H7 (cell line): ENCODE measurements at places on chromosomes 11 and 22. TPM values are rescaled to one million over a fixed set of nuclear protein-coding genes. Genes with fewer than 3 reads are reported as not detected.
A peak's percentile ranks its signal among the peaks of the same experiment; 100 is the strongest.

Gene CATSPERZ
- total RNA-seq, result 0.38 and 1.00 TPM in 2 replicates

- DNase-seq, result no peak
Measured at GRCh38 chr11:8641332-8641731, 41.1 kb downstream of the TRIM66 start.

Gene BIK
- total RNA-seq, result 2.1 and 3.2 TPM in 2 replicates

Gene ANGPTL5
- total RNA-seq, result not detected in 2 replicates

DNA sequence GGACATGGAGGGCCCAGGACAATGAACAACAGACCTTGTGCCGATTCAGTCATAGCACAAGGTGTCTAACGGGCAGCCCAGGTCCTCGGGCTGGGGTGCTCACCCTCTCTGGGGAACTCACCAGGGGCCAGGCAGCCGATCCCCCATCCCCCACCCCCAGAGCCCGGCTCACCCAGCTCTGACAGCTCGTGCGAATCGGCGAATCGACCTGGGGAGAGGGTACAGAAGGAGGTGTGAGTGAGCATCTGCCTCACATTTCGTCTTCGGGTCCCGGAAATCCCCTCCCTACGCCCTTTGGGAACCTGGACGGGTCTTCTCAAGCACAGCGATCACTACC is 423 bp downstream of the PEX16 start:
- DNase-seq, result peak; percentile 80

DNA sequence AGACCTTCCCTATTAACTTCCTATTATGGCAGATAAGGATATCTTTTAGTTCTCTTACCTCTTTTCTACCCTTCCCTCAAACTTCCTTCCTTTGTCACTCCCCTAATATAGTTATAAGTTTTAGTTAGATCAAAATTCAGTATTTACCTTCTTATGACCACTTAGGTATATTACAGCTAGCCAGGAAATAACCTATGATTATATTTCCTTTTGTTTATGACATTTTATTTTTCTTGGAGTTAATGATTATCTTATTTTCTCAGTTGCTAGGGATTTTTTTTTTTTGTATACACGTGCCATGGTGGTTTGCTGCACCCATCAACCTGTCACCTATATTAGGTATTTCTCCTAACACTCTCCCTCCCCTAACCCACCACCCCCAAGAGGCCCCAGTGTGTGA is 88.2 kb upstream of the ZBED5 start:
- no peak for DNase-seq

GRCh38 chr11:74185695-74186094 is 14.6 kb downstream of the PPME1 start:
- DNase-seq, result no peak

Gene GVQW3
- total RNA-seq, result 4.0 and 5.7 TPM in 2 replicates

- DNase-seq, result no peak
Measured at GRCh38 chr11:106418791-106419190, 341.3 kb downstream of the AASDHPPT start.

Gene TREH
- total RNA-seq, result not detected in 2 replicates

- DNase-seq, result no peak
Measured at GRCh38 chr11:43994196-43994595, 51.8 kb downstream of the C11orf96 start.

Gene ZNF215
- 7.1 and 11.8 TPM in 2 replicates for total RNA-seq

GRCh38 chr11:132312701-132313111 is 942.3 kb downstream of the NTM start:
- peak; percentile 81 for DNase-seq

Gene RIBC2
- 1.9 and 2.2 TPM in 2 replicates for total RNA-seq

- no peak for DNase-seq
Measured at GRCh38 chr11:44855493-44855849, 95.2 kb downstream of the TP53I11 start.

- no peak for DNase-seq
Measured at GRCh38 chr22:42509548-42509947, 10.0 kb downstream of the RRP7A start.

GRCh38 chr22:33272871-33273270 is 214.7 kb upstream of the SYN3 start:
- DNase-seq, result no peak

DNA sequence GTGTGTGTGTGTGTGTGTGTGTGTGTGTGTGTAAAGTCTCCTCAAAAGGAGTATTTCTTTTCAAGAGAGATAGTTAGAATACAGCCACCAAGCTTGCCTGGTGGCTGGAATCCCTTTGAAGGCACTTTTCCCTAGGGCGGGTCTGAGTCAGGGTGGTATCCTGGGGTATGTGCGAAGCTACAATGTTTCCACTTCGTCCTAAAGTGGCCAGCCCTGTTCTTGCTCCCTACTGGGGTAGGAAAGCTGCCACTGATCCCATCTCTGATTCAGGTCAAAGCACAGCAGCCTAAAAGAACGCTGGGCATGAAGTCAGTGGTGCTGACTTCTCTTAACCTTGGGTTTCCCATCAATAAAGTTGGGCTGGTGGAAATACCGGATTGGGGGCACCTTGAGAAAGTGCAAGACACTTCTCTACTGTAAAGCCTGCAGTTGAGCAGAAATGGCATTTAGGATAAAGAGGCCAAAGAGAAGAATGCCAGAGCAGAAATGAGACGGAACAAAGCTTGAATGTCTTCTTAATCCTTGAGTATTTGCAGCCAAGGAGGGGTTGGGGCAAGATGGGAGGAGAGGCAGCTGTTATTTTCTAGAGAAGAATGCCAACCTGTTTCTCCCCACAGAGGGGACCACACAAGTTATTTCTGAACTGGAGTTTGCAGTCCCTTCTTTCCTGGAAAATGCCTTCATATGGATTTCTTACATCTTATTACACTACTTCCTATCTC is 35.3 kb downstream of the ZNRF3 start:
- DNase-seq, result no peak

DNA sequence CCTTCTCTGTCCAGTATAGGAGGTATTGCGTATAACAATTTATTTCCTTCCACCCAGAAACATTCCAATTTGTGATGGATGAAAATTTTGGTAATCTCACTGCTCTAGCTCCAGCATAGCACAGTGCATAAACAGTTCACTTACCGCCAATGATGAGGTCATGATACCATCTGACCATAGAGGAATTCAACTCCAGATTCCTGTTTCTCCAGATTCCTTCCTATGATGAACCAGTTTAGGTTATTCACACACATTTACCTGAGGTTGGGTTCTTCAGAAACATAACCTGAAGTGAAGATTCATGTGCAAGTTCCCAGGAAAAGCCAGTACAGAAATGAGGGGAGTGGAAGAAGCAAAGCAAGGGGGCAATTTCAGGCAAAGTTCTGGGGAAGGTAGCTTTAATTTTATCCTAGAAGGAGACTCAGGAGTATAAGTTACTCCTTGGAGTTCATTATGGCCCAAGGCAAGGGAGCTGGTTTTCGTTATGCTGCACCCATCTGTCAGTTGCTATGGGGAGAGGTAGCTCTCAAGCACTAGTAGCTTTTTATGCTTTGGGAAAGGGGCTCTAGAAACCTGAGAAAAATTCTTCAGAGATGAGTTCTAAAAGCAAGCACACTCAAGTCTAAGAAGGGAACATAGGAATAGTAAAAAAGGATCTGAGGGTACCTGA is 121.6 kb downstream of the CASP12 start:
- DNase-seq, result no peak

DNA sequence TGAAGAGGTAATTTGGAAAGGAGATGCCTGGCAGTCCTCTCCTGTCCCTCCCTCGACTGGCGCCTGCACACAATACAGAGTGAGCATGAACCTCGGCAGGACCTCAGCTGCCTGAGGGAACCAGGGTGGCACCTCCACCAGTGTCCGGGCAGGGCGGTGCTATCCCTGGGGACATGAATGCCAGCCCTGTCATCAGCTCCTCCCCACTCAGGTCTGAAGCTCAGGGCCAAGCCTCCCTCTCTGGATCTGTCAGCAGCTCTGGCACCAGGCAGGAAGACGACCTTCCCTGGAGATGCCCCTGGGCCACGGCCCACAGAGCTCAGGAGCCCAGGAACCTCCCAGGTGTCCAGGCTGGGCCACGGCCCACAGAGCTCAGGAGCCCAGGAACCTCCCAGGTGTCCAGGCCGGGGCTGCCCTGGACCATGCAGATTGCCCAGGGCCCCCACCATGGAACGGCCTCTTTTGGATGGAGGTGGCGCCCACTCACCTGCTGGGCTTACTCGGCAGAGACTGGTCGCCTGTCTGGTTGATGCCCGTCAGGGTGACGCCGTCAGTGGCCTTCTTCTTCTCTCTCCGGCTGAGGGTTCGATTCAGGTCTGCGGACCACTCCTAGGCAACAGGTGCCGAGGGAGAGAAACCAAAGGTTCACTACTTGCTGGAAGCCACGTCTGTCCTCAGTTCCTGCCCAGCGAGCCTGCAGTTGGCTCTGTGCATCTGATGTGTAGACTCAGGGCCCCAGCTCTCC is 21.7 kb upstream of the ARFGAP3 start:
- DNase-seq, result no peak

DNA sequence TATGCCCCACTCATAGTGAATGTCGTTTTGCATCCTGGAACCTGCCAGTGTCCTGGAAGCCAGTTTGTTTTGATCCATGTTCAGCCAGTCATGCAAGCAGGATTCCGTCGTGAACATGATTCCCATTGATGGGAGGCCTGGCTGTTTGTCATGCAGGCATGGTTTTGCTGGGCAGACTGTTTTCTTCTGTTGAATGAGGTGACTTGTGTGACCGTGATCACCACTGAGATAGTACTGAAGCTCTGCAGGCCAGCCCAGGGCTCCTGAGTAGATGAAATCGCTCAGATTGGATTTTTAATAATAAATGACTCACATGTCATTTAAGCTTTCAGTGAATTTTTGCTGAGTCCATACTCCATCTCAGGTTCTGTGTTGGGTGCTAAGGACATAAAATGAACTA is 117.8 kb downstream of the PDE2A start:
- DNase-seq, result no peak

Gene NDUFC2
- total RNA-seq, result 153 and 258 TPM in 2 replicates

GRCh38 chr11:57871231-57871630 is 109.6 kb downstream of the CTNND1 start:
- no peak for DNase-seq

DNA sequence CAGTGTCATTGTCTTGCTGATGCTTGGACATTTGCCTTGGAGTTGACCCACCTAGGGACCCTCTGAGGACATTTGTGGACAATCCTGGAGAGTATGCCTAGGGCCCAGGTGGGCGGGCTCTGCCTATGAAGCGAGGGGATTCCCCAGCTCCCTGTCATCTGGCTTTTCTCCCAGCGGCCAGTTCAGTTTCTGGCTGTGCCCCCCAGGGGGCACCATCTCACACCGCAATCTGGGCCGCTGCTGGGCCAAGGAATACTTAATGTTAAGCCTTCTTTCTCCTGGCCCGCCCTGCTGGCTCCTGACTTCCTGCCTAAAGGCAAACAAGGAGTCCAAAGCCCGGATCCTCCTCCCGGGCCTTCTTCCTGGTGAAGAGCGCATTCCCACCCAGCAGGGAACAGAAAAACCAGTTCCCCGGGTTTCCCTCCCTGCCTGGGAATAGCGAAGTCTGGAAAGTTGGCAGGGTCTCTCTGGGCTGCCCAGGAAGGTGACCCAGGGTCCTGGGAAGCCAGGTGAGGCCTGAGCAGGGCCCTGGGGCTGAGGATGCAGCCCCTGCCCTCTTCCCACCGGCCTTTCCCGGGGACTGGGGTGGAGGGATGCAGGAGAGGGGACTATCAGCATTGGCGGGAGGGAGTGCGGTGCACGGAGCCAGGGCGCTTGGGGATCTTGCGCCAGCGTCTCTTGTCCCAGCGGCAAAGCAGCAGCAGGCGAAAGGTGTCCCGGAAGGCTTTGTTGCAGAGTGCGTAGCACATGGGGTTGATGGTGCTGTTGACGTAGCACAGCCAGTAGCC is 11.9 kb downstream of the CHRM1 start:
- DNase-seq, result peak; percentile 95

GRCh38 chr11:120219938-120220746 is 9.3 kb downstream of the OAF start:
- DNase-seq, result no peak

DNA sequence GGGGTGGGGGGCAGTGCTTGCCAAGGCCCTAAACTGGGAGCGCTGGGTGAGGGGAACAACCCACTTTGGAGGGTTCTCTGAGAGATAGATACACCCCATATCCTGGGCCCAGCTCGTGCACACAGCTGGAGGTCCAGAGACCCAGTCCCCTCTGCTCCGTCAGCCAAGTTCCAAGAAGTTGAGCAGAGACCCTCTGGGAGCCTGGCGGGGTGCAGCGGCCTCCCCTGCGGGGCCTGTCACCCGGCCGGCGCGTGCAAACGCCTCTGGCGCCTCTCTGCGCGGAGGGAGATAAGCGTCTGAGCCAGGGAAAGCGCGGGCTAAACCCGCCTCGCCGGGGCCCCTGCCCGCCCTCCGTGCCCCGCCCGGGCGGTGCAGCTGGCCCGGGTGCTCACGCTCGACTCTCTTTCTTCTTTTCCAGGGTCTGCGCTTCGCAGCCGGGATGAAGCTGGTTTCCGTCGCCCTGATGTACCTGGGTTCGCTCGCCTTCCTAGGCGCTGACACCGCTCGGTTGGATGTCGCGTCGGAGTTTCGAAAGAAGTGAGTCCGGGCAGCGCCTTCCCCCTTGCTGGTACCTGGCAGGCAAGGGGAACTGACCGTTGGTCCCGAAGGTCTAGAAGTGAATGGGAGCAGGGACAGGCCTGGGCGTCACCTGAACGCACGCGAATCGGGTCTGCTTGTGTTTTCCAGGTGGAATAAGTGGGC is 540 bp downstream of the ADM start:
- DNase-seq, result peak; percentile 69

Gene KIF18A
- total RNA-seq, result 21.4 and 32.7 TPM in 2 replicates

Gene IRAG1
- total RNA-seq, result 3.0 and 4.5 TPM in 2 replicates

Gene CARD16
- not detected in 2 replicates for total RNA-seq

DNA sequence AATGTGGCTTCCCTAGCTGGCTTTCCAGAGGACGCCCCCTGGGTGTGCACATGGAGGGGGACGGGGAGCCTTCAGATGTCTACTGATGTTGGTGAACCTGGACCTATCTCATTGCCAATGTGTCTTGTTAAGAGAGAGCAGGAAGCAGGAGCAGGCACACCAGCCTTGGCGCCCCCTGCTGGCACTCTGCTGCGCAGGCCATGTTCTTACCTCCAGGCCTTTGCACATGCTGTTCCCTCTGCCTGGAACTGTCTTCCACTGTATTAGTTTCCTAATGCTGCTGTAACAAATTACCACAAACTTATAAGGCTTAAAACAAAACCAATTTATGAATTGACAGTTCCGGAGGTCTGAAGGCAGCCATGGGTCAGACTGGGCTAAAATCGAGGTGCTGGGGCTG is 23.6 kb upstream of the MN1 start:
- DNase-seq, result no peak

Gene OR52A1
- total RNA-seq, result 3.0 and 8.2 TPM in 2 replicates

- DNase-seq, result no peak
Measured at GRCh38 chr11:19892387-19892786, 179.8 kb downstream of the NAV2 start.

- no peak for DNase-seq
Measured at GRCh38 chr22:38176170-38176741, 5.4 kb downstream of the PLA2G6 start.

Gene RELT
- 6.4 and 8.3 TPM in 2 replicates for total RNA-seq
